ENCODE measurements at places on chromosomes 12 and 14.

- DNase-seq: no peak
These were observed 101.3 kb downstream of the TMX1 start for GRCh38 chr14:51341338-51341737.

GRCh38 chr12:102344691-102345090 lies 135.7 kb downstream of the IGF1 start:
- DNase-seq: no peak

DNA sequence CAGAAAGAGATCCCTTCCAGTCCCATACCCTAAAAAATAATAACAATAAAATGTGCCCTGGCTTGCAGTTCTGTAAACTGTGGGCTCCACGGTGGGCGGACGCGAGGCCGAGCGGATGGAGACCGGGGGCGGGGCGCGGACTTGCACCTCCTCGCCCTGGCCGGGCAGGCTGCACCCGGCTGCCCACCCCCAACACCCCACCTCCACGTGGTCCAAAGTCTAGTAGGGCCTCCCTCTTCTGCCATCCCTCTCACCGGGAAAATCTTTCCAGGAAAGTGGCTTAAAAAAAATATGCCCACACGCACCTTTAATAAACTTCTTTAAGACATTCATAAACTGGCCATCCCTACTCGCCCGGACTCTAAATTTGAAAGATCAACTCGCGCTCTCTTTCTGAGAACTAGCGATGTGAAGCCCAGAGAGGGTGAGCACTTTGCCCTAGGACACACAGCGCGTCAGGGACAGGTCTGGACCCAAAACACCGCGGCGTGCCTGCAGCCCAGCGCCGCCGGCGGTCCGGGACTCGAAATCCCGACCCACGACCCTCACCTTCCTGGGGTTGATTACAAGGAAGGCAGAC lies 1.9 kb upstream of the BCL11B start:
- DNase-seq: peak; percentile 21

DNA sequence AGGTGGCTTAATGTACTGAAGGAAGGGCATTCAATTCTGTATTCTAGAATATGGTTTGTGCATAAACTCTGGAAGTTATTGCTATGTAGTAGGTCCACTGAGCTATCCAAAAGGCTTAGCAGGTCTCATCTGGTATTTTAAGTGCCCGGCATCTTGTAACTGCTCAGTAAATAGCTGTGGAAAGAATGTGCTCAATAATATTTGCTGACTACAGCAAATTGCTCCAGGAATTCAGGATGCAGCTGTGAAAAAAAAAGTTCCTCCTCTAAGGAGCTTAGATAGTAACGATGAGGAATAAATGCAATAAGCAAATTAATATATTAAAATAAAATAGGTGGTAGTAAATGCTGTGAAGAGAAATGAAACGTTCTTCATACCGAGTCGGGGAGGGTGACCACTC lies 857.1 kb downstream of the AACS start:
- no peak for DNase-seq

DNA sequence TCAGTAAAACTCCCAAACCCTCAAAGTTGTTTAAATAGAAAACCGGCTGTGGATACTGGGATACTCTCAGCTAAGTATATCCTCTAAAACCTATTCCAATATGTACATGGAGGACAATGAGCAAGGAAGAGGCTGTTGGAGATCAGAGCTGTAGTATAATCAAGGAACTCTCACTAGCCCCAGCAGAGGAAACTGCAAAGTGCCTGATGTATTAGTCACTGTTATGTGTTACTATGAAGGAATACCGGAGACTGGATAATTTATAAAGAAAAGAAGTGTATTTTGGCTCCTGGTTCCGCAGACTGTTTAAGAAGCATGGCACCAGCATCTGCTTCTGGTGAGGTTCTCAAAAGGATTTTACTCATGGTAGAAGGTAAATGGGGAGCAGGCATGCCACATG lies 65.6 kb upstream of the RPL10L start:
- DNase-seq: no peak

GRCh38 chr12:50248883-50249282 lies 34.4 kb downstream of the LIMA1 start:
- DNase-seq: no peak

- no peak for DNase-seq
These were observed 308.0 kb downstream of the PPFIA2 start for GRCh38 chr12:81450920-81451739.

GRCh38 chr14:41782511-41782910 lies 175.8 kb downstream of the LRFN5 start:
- DNase-seq: no peak

- DNase-seq: no peak
These were observed 16.4 kb upstream of the SAMD4A start for GRCh38 chr14:54550514-54550913.

DNA sequence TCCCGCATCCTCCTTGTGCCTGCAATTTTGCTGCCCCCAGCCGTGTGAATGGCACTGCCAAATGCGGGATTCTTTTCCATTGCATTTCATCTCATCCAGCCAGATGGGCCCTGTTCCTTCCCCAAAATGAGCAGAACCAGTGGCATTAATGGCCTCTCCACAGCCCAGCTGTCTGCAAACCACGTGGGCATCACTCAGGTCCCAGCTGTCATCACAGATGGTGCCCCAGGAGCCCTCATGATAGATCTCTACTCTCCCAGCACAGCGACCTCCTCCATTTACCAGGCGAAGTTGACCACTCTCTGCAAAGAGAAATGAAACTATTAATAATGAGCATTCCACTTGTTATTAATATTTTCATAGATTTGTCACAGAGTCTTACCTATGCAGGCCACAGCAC lies 17.1 kb downstream of the CD163 start:
- DNase-seq: no peak

DNA sequence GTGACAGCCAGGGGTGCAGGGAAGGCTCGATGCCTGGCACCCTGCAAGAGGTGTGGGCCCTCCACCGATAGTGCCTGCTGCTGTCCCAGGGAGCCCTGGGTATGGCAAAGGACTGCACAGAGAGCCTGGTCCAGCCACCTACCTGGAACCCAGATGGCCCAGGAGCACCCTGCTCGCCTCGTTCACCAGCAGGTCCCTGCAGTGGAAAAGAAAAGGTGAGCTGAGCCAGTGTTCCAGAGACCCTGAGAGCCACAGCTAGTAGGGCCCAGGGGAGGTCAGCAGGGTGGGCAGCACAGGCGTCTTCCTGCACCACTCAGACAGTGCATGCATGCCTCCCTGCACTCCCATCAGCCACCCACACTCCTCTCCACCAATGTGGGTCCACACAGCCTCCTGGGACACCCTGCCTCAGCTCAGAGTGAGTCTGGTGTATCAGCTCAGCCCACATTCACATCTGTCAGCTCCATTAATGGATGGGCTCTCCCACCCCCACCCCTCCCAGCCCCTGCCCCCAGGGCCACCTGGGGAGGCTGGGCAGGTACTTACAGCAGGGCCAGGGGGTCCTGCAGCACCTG lies 20.2 kb downstream of the TMEM106C start:
- DNase-seq: no peak

- DNase-seq: no peak
These were observed 36.2 kb downstream of the RASAL1 start for GRCh38 chr12:113099364-113099763.

- no peak for DNase-seq
These were observed 103.8 kb downstream of the RFLNA start for GRCh38 chr12:124398578-124399227.

- no peak for DNase-seq
These were observed 232.8 kb upstream of the FBXO33 start for GRCh38 chr14:39665075-39665475.

GRCh38 chr12:123983822-123984485 lies 10.9 kb downstream of the ZNF664 start:
- peak; percentile 68 for DNase-seq

- DNase-seq: peak; percentile 57
These were observed 9.1 kb downstream of the PRKCH start for GRCh38 chr14:61330511-61330910.

GRCh38 chr12:20370866-20371519 lies 2.7 kb downstream of the PDE3A start:
- DNase-seq: no peak

DNA sequence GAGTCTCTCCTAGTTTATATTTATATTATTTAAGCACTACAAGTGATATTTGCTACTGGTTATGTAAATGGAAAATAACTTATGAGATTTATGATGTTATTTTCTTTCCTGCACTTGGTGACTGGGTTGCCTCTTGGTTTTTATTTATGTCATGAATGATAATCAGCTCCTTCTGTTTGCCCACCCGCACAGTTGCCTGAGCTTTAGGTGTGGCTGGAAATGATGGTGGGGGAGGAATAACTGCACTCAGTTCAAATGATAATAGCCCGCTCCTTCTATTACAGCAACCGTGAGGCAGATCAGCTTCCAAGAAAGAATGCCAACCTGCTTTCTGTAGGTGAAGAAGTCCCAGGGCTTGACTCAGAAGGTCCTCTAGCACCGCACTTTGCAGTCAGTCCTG lies 190.2 kb upstream of the CAND1 start:
- DNase-seq: no peak

Measured in CD4-positive, alpha-beta T cell treated with Interleukin-17A for 1 hour (primary cell).